H9 (cell line): ENCODE measurements at places on chromosomes 4 and X. TPM values are rescaled to one million over a fixed set of nuclear protein-coding genes. Genes with fewer than 3 reads are reported as not detected.

UGT2B11 gene
- not detected in 2 replicates for total RNA-seq

- H3K4me3 ChIP-seq: no peak overlapping the region
- no peak for DNase-seq
- no peaks in the 10 kb centered on the region for H3K4me1 ChIP-seq
- no peaks in the 10 kb centered on the region; the same call in 1 of the 2 replicates for H3K36me3 ChIP-seq
- H3K27me3 ChIP-seq: no peaks in the 10 kb centered on the region
Measured at GRCh38 chr4:150325872-150326271, 247.6 kb downstream of the DCLK2 start.

- H3K4me3 ChIP-seq: peak overlapping the region; percentile 83; the same call in 1 of the 3 replicates
- no peak for DNase-seq
- no peak overlapping the region for H3K27ac ChIP-seq
- peaks cover 5% of the 10 kb centered on the region for H3K4me1 ChIP-seq
- H3K27me3 ChIP-seq: no peaks in the 10 kb centered on the region; the same call in 1 of the 2 replicates
Measured at GRCh38 chrX:9462456-9462855, 2.4 kb upstream of the TBL1X start.

- H3K4me1 ChIP-seq: peaks cover 7% of the 10 kb centered on the region; the same call in 1 of the 2 replicates
- H3K27ac ChIP-seq: no peak overlapping the region
- peaks cover 7% of the 10 kb centered on the region; the same call in 1 of the 2 replicates for H3K36me3 ChIP-seq
- no peak overlapping the region for H3K4me3 ChIP-seq
Measured at GRCh38 chr4:123748806-123749205, 352.2 kb downstream of the SPRY1 start.

ART3 gene
- 0.33 and 0.74 TPM in 2 replicates for total RNA-seq

GRCh38 chrX:99653352-99653751, 756.7 kb downstream of the PCDH19 start:
- no peaks in the 10 kb centered on the region for H3K27me3 ChIP-seq
- H3K4me3 ChIP-seq: no peak overlapping the region
- no peak for DNase-seq
- H3K36me3 ChIP-seq: no peaks in the 10 kb centered on the region
- H3K4me1 ChIP-seq: no peaks in the 10 kb centered on the region

DNA sequence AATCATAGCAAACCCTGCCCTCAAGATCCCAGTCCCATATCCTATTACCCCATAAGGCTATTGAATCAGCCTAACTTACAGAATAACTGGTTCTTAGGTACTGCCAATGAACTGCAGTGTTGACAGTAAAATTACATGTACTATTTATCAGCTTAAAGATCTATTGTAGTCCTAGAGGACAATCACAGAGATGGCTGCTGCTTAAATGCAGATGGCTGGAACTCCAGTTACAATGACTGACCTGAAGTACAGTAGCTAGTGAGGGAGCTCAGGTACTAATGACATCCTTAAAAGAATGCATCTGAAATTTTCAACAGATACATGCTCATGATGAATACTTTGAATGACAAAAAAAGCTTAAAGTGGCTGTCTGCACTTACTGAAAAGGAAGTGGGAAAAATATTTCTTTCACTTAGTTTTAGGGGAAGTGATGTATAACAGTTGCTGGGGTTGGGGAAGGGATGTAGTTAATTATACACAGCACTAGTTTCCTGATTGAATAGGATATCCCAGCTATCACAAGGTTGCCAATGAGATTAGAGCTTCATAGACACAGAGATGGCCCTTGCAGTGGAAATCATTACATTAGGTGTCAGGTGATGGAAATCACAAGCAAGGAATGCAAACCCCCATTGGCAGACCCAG, 42.0 kb downstream of the USP26 start:
- H3K36me3 ChIP-seq: no peaks in the 10 kb centered on the region; the same call in 1 of the 2 replicates
- H3K27me3 ChIP-seq: no peaks in the 10 kb centered on the region
- no peak overlapping the region for H3K4me3 ChIP-seq
- no peak overlapping the region for H3K27ac ChIP-seq
- H3K4me1 ChIP-seq: peaks cover 6% of the 10 kb centered on the region; the same call in 1 of the 2 replicates

- H3K4me1 ChIP-seq: peaks cover 11% of the 10 kb centered on the region
- H3K4me3 ChIP-seq: peak overlapping the region; percentile 92
- H3K36me3 ChIP-seq: no peaks in the 10 kb centered on the region
- no peak for DNase-seq
Measured at GRCh38 chrX:110317061-110317819, 645 bp downstream of the AMMECR1 start.

ESX1 gene
- not detected in 2 replicates for total RNA-seq

DNA sequence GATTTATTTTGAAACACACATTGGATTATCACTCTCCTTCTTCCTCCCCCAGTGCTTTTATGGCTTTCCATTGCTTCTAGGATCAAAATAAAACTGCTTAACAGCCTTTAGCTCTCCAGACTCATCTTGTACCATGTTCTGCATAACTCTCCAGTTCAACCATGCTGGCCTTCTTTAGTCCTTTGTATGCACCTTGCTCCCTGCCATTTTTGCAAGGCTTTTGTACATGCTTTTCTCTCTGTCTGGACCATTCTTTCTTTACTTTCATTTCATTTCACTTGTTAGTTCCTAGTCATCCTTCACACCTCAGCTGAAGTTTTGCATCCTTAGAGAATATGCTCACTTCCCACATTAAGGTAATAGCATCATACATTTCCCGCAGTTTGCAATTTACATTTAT, 6.9 kb downstream of the ARFIP1 start:
- no peaks in the 10 kb centered on the region for H3K27me3 ChIP-seq
- H3K4me1 ChIP-seq: no peaks in the 10 kb centered on the region
- no peak overlapping the region for H3K27ac ChIP-seq

MEPE gene
- total RNA-seq: not detected in 2 replicates

SMARCA1 gene
- total RNA-seq: 101 and 105 TPM in 2 replicates

AKAP4 gene
- total RNA-seq: not detected in 2 replicates

LDB2 gene
- 22.5 and 25.8 TPM in 2 replicates for total RNA-seq

SLC34A2 gene
- total RNA-seq: 0.35 and 0.57 TPM in 2 replicates

DNA sequence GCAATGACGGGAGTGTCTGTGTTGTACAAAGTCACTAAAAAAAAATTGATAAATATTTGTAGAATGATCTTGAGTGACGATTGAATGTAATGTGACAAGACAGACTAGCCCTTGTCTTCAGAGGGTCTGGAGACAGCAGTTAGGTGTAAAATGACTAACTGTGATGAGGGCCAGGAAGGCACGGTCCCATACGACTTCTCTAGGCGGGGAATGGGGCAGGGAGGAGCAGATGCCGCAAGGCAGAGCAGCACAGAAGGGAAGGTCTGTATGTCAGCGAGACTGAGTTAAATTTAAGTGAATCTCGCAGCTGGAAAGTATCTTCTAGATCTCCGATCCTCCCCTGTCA, 405 bp downstream of the CENPE start:
- peaks cover 25% of the 10 kb centered on the region for H3K36me3 ChIP-seq
- no peaks in the 10 kb centered on the region for H3K4me1 ChIP-seq
- peak overlapping the region; percentile 96 for H3K4me3 ChIP-seq

DNA sequence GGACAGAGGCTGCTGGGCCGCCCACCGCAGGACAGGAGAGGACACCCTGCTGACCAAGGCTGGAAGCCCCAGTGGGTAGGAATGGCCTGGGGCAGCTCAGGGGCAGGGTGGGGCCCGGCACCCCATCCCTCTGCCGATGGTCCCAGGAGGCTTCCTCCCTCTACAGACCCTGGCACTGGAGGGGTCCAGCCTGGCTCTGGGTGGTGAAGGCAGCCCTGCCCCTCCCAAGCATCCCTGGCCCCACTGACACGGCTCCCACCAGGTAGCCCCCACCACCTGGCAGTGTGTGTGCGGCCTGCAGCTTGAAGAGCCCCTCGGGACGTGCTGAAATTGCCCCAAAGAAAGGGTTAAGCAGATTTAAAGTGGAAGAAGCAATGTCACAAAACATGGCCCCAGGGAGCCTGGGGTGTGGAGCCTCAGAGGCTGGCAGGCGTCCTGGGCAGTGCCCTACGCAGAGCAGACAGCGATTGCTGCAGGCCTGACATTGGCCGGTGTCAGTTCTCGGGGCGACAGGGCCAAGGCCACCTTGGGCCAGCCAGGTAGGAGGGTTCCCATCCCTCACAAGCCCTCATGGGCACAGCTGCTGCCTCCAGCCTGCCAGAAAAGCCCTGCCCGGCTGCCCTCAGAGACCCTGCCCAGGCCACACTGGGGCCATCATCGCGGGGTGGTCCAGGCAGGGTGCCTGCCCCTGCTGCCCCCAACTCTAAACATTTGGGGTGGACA, 80.5 kb downstream of the FAM53A start:
- H3K36me3 ChIP-seq: no peaks in the 10 kb centered on the region; the same call in 2 of the 3 replicates
- no peaks in the 10 kb centered on the region for H3K4me1 ChIP-seq
- H3K4me3 ChIP-seq: no peak overlapping the region
- no peak overlapping the region for H3K27ac ChIP-seq

GRCh38 chr4:81084634-81085033, 54.1 kb downstream of the BMP3 start:
- DNase-seq: no peak
- H3K27me3 ChIP-seq: no peaks in the 10 kb centered on the region
- no peak overlapping the region for H3K4me3 ChIP-seq
- H3K4me1 ChIP-seq: no peaks in the 10 kb centered on the region
- peaks cover 21% of the 10 kb centered on the region for H3K36me3 ChIP-seq

LGI2 gene
- 1.4 and 2.4 TPM in 2 replicates for total RNA-seq

DNA sequence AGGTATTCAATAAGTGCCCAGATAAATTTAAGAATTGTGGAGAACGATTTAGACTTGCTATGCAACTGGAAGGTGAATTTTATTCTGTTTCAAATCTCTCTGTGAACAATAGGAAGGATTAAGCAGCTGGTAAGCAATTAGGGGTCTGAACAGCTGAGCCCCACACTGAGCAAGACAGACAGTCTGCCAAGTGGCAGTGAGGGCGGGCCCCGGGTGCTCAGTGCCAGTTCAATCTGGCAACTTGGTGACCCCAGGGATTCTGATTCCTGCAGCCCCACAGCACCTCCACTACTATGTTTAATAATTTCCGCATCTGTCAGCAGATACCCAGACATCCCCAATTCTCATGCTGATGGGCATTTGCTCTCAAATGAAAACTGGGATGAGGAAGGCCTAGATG, 317.3 kb downstream of the PPP1R2C start:
- no peaks in the 10 kb centered on the region; the same call in 1 of the 2 replicates for H3K4me1 ChIP-seq
- DNase-seq: no peak
- H3K27ac ChIP-seq: no peak overlapping the region
- no peaks in the 10 kb centered on the region for H3K27me3 ChIP-seq
- no peak overlapping the region for H3K4me3 ChIP-seq

DNA sequence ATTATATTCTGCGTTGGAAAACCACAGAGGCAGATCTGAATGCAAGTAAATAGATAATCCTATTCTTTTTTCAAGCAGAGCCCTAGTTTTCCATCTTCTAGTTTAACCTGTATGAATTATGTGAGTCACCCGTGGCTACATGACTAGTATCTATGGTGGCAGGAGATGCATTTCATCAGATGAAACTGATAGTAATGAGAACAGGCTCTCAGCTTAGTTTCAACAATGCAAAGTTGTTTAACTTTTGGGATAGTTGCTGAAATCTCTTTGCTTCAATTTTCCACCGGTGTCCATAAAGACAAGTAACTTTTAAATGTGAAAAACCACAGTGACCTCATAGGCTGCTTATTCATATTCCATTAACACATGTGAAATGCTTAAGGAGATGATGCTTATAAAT, 1317.4 kb upstream of the TENM3 start:
- H3K36me3 ChIP-seq: no peaks in the 10 kb centered on the region
- DNase-seq: no peak
- H3K27me3 ChIP-seq: no peaks in the 10 kb centered on the region
- no peak overlapping the region for H3K27ac ChIP-seq

DNA sequence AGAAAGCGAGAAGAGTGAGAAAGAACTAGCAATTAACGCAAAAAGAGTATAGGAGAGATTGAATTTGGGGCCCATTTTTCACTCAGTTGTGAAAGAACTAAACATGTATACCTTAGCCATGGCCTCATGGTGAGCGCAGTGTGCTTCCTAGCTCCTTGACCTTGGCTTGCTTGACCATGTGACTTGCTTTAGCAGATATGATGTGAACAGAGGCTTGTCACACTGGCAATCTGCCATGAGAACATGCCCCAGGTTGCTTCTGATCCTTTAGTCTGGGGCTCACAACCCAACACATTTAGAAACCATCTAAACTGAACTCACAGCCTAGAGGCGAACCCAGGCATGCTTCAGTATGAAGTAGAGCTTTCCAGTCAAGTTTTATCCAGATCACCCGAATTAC, 260.1 kb upstream of the FTHL17 start:
- no peak overlapping the region for H3K27ac ChIP-seq
- DNase-seq: no peak
- H3K27me3 ChIP-seq: no peaks in the 10 kb centered on the region
- H3K4me3 ChIP-seq: no peak overlapping the region

DNA sequence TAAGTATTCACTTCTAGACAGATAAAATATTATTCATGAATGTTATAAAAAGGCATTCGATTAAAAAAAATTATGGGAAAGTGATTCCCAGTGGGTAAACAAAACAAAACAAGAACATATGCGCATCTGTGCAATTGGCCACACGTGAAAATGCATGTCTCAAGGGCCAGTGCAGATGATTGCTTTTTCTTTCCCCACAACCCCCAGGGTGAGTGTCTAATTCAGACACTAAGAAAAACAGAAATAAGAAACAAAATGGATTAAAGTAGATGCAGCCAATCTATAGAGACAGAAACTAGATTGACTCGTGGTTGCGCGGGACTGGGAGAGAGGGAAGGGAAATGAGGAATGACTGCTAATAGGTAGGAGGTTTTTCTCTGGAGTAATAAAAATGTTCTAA, 49.5 kb downstream of the GPM6A start:
- no peaks in the 10 kb centered on the region for H3K4me1 ChIP-seq
- no peaks in the 10 kb centered on the region for H3K27me3 ChIP-seq
- no peak overlapping the region for H3K27ac ChIP-seq
- no peak overlapping the region for H3K4me3 ChIP-seq
- H3K36me3 ChIP-seq: no peaks in the 10 kb centered on the region
- DNase-seq: no peak

DNA sequence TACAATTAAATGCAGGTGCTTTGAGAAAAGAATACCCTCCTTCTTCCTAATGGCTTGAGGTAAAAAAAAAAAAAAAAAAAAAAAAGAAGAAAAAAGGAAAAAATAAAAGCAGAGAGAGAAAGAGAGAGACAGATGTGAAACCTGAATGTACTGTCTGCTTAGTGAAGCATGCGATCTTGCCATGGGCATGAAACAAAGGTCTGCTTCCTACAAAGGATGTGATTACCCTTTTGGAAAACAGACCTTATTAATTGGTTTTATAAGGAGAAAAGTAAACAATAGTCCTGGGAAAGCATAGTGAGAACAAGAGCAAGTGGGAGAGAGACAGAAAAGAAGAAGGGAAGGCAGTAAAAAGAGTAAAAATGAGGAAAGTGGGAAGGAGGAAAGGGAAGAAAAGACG, 526.1 kb upstream of the PABPC4L start:
- H3K4me1 ChIP-seq: no peaks in the 10 kb centered on the region
- no peak for DNase-seq
- no peak overlapping the region for H3K4me3 ChIP-seq

GRCh38 chr4:110629214-110629754, 6.4 kb upstream of the PITX2 start:
- peak overlapping the region; percentile 75 for H3K4me3 ChIP-seq
- H3K4me1 ChIP-seq: no peaks in the 10 kb centered on the region
- H3K27ac ChIP-seq: no peak overlapping the region
- H3K36me3 ChIP-seq: no peaks in the 10 kb centered on the region

DNA sequence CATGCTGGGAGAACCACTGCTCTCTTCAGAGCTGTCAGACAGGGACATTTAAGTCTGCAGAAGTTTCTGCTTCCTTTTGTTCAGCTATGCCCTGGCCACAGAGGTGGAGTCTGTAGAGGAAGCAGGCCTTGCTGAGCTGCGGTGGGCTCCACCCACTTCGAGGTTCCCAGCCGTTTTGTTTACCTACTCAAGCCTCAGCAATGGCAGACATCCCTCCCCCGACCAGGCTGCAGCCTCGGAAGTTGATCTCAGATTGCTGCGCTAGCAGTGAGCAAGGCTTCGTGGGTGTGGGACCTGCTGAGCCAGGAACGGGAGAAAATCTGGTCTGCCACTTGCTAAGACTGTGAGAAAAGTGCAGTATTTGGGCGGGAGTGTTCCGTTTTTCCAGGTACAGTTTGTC, 118.9 kb downstream of the SLC10A6 start:
- no peak overlapping the region for H3K4me3 ChIP-seq
- no peaks in the 10 kb centered on the region for H3K27me3 ChIP-seq
- no peaks in the 10 kb centered on the region; the same call in 1 of the 2 replicates for H3K4me1 ChIP-seq
- H3K27ac ChIP-seq: no peak overlapping the region

ADGRL3 gene
- 5.9 and 6.4 TPM in 2 replicates for total RNA-seq
